Activated CD4-positive, alpha-beta T cell treated with anti-CD3 and anti-CD28 coated beads for 36 hours (primary cell): ENCODE measurements at places on chromosomes 5 and 9.

GRCh38 chr9:135869909-135870308 is 37.4 kb downstream of the CAMSAP1 start:
- DNase-seq, result no peak

DNA sequence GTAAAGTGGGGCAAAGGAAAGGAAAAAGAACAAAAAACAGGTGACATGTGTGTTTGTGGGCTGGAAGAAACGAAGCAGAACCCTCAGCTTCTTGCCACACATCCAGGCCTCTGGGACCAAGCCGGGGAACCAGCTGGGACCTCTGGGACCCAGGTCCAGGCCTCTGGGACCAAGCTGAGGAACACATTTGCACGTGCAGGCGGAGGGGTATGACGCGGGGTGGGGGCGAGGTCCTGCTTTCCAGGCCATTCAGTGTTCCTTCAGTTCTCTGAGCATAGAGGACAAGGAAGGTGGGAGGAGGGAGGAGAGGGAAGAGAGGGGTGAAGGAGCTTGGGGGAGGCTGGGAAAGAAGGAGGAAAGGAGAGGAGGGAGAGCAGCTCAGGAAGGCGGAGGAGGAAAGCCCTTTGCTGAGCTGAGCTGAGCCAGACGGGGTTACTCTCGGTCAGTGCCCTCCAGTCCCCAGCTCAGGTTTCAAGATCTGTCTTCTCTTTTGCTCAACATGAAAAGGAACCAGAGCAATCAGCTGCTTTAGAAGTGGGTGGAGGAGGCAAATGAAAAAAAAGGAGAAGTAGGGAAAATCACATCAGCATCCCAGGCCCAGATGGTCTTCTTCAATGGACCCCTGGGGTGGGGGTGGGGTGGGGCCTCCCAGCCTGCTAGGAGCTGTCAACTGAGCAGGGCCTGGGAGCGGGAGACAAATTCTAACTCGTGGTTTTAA is 59.1 kb downstream of the ABCA1 start:
- DNase-seq, result no peak

- DNase-seq, result peak; percentile 49
Observed at GRCh38 chr5:157184117-157184670, 3.6 kb downstream of the ITK start.

DNA sequence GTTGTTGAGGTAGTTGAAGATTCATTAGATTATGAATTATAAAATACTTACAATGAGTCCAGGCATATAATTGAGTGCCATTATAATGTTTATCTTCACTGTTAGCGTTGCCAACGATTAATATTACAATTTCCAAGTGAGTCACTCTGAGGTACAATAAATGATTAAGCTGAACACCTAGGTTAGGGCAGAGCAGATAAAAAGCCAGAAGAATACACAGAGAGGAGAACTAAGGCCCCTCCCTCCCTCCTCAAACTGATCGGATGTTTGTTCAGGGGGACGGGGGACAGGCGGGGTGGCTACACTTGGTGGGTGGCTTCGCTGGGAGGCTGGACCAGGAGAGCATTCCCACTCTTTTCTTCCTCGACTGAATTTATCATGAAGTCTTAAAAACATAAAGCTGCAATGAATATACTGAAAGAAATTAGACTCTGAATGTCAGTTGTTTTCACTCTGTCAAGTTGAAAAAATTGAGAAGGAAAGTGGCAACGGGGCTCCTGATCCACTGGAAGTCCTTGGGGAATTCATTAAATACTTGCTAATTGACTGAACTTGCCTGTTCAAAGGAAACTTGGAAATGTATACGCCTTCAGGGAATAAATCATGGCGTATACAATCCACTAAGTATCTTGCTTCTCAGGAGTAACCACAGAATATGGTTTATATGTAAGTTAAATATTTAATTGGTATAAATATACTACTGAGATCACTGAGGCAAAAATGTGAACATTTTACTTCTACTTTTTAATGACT is 198.1 kb downstream of the TSSK1B start:
- DNase-seq, result no peak
